ENCODE measurements at places on chromosomes 5 and 9. TPM values are rescaled to one million over a fixed set of nuclear protein-coding genes. Genes with fewer than 3 reads are reported as not detected.

- DNase-seq, result no peak
These were observed 3.9 kb downstream of the MACIR start for GRCh38 chr5:103262422-103262871.

DNA sequence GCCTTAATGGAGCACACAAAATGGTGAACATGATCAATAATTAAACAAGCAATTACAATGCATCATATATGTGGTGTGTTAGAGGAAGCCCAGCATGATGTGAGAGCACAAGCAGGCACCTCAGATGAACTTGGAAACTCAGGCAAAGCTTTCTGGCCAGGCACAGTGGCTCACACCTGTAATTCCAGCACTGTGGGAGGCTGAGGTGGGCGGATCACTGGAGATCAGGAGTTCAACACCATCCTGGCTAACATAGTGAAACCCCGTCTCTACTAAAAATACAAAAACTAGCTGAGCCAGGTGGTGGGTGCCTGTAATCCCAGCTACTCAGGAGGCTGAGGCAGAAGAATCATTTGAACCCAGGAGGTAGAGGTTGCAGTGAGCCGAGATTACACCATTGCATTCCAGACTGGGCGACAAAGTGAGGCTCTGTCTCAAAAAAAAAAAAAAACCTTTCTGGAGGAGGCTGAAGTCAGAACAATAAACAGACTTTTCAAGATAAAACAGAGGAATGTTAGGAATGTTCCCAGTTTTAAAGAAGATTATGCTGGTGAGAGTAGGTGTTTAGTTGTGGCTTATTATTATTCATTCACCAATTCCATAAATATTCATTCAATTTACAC is 159.4 kb downstream of the CEMIP2 start:
- no peak for DNase-seq

SPINK1 gene
- 64.5 TPM for total RNA-seq

GRCh38 chr9:125995006-125995405 is 247.8 kb downstream of the PBX3 start:
- peak; percentile 38 for DNase-seq

GRCh38 chr5:123089914-123090660 is 1.0 kb downstream of the PRDM6 start:
- no peak for DNase-seq

IL9 gene
- not detected for total RNA-seq

GRCh38 chr9:127983847-127984289 is 3.1 kb upstream of the EEIG1 start:
- DNase-seq, result no peak

DNA sequence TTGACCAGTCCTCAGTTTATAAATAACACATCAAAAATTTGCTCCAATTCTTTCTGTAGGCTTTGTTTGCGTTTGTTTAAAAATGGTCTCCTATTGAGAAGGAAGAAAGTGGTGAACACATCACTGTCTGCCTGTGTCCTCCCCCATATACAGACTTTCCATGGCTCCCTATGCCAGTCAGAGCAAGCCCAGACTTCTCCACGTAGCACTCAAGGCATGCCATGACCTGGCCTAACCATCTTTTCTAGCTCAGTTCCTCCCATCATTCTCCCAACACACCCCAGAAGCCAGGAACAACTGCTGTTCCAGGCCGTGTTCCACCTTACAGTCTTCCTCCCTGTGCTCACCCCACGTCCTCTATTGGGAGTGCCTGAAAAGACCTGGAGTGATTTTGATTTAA is 129.6 kb upstream of the ZNF618 start:
- no peak for DNase-seq

DNA sequence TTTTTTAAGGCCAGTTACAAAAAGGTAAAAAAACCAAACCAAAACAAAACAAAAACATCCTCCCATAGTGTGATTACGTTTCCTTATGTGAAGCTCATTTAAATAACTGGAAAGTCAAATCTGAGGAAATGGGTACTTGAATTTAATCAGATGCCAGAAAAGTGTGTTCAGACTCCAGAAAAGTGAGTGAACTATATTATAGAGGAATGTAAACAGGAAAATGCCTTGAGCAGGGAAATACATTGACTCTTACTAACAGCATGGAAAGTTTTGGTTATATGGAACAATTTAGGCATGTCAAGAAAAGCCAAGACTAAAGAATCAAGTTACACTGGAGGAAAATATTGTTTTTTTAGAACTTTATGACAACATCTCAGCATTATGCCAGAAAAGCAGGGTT is 37.8 kb upstream of the RNF20 start:
- no peak for DNase-seq

DNA sequence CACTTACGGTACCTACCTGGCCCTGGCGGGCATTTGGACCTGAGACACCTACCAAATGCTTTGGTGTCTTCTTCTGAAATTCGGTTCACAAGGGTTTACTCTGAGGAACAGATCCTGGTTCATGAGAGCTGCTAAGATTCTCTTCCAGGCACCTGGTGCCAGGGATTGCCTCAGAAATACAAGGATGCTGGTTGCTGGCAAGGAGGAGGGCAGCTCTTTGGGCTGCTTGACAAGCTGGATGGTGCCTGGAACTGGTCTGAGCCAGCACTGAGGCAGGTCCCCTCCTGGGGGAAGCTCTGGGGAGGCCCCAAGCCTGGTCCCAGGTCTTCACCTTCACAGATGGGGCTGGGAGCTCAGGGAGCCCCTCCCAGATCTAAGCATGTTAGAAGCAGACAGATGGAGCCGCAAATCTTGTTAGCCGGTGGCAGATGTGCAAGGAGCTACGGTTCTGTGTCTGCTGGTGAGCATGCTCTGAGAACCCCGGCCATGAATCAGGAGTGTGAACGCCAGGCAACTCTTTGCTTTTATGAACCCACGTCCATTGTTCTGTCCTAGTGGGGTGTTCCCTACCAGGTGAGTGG is 16.3 kb downstream of the FABP6 start:
- no peak for DNase-seq

GRCh38 chr5:72452515-72453245 is 54.5 kb downstream of the ZNF366 start:
- DNase-seq, result peak; percentile 83

- no peak for DNase-seq
These were observed 7.6 kb downstream of the PAM start for GRCh38 chr5:102762562-102763227.

B4GALT1 gene
- total RNA-seq, result 55.7 TPM

LCN1 gene
- not detected for total RNA-seq

IFNA13 gene
- not detected for total RNA-seq

DNA sequence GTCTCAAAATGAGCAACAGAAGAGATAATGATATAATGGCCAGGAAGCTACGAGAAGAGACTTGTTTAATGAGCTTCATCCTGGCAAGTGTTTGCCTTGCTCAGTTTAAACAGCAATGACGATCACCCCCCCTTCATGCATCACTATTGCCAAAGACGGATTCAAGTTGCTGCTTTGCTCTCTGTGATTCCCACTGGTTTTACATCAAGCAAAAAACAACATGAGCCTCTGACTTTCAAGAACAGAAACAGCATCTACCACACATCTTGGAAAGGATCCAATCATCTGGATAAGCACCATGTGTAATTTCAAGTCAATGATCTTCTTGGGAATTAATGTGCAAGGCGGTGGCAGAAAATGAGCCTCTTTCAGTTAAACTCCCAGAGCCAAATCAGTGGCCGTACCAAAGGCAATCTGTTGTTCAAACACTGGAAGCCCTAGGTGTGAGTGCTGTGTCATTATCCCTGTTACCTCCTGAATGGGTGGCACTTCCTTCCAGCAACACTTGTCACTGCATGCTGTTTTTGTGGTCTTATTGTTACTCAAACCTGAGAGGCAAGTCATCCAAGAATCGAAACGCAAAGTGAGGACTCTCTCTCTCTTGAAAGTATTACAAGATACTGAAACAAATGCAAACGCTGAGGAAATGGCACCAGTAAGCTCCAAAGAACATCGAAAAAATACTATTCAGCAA is 72.8 kb downstream of the MED27 start:
- no peak for DNase-seq

- DNase-seq, result no peak
These were observed 53.5 kb downstream of the RGS3 start for GRCh38 chr9:113516840-113517577.

DNA sequence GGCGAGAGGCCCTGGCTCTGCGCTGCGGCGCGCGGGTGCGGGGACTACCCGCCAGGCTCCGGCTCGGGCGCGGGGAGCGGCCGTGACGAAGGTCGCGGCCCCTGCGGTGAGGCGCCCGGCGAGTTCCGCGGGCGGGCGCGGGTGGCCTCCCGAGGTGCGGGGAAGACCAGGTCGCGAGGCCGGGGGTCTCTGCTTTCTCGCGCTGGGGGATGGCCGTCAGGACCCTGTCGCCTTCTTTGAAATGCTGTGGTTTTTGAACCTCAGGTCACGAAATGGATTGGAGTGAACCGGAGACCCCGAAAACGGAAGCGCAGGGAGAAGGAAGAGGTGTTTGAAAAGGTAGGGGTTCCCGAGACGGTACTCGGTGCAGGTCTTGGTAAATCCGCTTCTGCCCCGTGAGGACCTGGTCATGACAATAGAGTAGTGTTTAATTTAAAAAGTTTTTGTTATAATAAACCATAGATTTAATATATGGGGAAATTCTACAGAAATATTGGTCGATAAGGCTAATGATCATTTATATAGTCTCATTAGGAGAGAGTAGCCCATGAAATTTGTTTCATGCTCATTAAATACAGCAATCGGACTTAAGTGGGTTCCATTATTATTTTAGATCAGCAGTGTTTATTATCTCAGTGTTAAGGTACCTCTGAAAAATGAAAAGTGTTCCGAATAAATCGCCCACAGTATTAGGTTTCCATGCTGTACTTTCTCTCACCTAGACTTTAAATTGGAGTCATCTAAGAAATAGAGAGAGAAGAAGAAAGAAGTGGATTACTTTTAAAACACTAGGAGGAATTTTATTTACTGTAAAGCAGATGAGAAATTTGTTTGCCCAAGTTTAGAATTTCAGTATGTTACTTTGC is 279.0 kb downstream of the AOPEP start:
- no peak for DNase-seq

GRCh38 chr5:61790678-61791077 is 458.6 kb downstream of the ZSWIM6 start:
- DNase-seq, result no peak

DNA sequence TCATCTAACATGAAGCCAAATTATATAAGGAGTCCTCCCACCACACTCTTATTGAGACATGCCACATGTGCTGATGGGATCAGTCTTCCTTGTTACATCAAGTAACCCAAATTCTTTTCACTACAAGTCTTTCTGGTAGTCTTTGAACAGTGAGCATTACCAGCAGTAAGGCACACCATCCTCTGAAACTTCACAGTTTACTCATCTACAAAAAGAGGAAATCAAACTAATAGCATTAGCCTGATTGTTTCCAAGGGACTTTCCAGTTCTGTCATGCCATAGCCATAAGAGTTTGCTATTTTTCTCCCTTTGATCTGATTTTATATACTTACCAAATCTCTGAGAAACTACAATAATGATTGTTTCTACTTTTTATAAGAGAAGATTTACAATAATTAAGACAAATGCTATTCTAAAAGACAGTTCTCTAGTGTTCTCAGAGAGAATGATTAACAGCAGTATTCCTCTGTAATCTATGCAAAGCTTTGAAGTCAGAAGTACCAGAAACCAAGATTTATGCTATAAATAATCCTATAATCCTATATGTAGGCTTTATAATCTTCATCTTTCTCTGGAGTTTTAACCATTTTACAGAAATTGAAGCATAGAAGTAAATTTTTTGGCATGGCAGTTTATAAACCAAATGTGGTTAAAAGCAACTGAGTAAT is 166.2 kb upstream of the ACO1 start:
- no peak for DNase-seq

GARNL3 gene
- total RNA-seq, result 15.8 TPM
